Stimulated activated CD4-positive, alpha-beta T cell treated with anti-CD3 and anti-CD28 coated beads, TNF-alpha, amount 100 ng/mL, for 1 hour (primary cell): ENCODE measurements at places on chromosomes 1 and 21.

GRCh38 chr1:214435867-214436266 is 115.5 kb downstream of the PTPN14 start:
- no peak for DNase-seq

GRCh38 chr1:75124510-75124909 is 9.7 kb upstream of the LHX8 start:
- DNase-seq, result no peak

- DNase-seq, result no peak
Measured at GRCh38 chr1:116472431-116472961, 98.3 kb downstream of the CD58 start.

- no peak for DNase-seq
Measured at GRCh38 chr1:29211086-29212030, 19.4 kb downstream of the MECR start.

GRCh38 chr1:116370181-116370580 is 2.9 kb upstream of the ATP1A1 start:
- DNase-seq, result no peak
